ENCODE measurements at places on chromosomes 7 and 10. TPM values are rescaled to one million over a fixed set of nuclear protein-coding genes. Genes with fewer than 3 reads are reported as not detected.

The EN2 gene
- not detected for total RNA-seq

The IKZF1 gene
- total RNA-seq, result under 0.01 TPM

The AKR1D1 gene
- not detected for total RNA-seq

The EMX2 gene
- total RNA-seq, result 2.3 TPM

The FKBP6 gene
- 0.16 TPM for total RNA-seq

The LIPJ gene
- total RNA-seq, result not detected

The PRKAR2B gene
- 3.4 TPM for total RNA-seq

The RBM20 gene
- 1.4 TPM for total RNA-seq

The FAM25C gene
- total RNA-seq, result not detected

The SFTPA1 gene
- not detected for total RNA-seq

The DNAH11 gene
- not detected for total RNA-seq

The GLI3 gene
- total RNA-seq, result 3.6 TPM

The PLAC9 gene
- total RNA-seq, result not detected

The C10orf105 gene
- total RNA-seq, result not detected

The GARIN1A gene
- total RNA-seq, result 0.13 TPM

The CPED1 gene
- total RNA-seq, result 2.0 TPM

The SPDYE8 gene
- total RNA-seq, result not detected

The TMEM196 gene
- total RNA-seq, result 0.13 TPM

The WEE2 gene
- not detected for total RNA-seq

The RTKN2 gene
- 5.5 TPM for total RNA-seq

Measured in mesangial cell (primary cell).